Stimulated activated CD8-positive, alpha-beta memory T cell treated with anti-CD3 and anti-CD28 coated beads, Interleukin-7, amount 100 ng/mL, for 1 hour (primary cell): ENCODE measurements at places on chromosomes 1 and 21.

GRCh38 chr1:47186267-47187185 is 3.3 kb downstream of the PDZK1IP1 start:
- no peak for DNase-seq

- no peak for DNase-seq
Observed at GRCh38 chr1:217482356-217483102, 148.4 kb downstream of the GPATCH2 start.

DNA sequence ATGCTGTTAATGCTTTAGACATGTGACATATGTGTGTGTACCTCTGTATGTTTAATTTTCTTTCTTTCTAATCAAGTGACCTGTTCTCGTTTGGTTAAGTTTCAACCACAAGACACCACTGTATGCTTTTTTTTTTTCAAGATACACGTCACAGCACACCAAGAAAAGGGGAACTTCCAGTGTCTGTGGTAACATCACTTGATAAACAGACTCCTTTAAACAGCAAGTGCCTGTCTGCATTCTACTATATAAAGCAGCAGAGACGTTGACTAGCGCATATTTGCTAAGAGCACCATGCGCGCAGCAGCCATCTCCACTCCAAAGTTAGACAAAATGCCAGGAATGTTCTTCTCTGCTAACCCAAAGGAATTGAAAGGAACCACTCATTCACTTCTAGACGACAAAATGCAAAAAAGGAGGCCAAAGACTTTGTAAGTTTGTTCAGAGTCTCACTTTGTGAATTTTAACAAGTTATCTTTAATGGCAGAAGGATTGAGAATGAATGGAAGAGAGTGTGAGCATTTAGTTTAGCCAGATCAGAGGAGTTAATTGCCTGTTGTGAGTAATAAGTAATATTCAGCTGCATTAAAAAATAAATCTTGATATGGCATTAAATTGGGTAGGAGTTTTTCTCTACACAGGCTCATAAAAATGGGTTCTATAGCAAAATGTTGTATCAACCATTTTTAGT is at the start of gene RGS1:
TSS of gene RGS1 (plus strand) at position 275 of the 691 bp plus-strand sequence. CDS start at position 295, 20 bp downstream.
- peak; percentile 18 for DNase-seq

DNA sequence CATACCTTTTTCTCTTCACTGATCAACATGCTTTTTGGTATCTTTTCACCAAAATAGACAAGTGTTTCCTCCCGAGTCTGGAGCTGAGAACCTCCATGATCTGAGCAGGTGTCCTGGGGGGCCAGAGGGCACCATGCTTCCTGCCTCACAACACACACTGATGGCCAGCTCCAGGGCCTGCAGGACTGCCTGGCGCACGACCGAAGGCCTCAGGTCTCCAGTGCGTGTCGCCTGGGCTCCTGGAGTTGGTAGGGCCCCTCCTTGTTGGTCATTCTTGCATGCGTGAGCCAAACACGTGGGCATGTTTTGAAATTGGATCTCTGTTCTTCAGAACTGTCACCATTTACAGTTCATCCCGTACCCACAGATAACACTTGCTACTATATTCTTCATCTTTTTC is 64.4 kb downstream of the SLC37A1 start:
- DNase-seq, result no peak

DNA sequence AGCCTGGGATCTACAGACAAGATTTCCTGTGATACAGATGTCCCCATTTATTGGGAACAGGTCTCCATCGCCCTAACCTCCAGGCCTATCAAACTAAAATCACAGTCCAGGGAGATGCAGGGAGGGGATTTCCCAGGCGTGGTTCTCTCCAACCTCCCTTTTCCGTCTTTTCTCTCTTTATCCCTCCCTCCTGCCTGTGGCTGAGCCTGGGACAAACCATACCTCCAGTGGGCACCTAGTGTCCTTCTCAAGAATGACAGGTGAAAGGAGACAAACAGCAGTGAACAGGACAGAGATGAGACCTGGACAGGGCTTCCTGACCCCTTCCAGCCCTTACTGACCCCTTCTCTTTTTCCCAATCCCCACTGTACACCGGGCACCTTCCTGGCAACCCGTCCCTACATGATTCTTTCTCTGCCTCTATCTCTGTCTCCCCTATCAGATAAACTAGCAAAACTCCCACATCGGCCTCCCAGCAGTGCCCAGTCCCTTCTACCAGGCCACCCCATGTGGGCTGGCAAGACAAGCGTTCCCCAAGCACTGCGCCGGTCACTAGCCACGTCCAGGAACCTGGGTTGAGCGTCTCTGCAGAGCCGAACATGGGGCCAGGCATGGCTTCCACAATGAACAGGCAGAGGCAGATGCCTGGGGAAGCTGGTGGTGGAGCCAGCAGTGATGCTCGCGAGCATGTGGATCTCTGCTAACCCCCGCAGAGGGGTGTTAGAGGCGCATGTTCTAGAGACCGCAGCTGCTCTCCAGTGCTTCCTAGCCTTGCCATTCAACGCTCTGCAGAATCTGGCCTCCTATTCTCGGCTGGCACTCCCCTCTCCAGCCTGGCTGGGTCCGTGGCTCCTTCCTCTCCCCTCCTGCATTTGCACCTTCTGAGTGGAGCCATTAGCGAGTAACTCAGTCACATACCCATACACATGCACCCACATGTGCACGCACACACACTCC is 54.7 kb downstream of the ELK4 start:
- no peak for DNase-seq

DNA sequence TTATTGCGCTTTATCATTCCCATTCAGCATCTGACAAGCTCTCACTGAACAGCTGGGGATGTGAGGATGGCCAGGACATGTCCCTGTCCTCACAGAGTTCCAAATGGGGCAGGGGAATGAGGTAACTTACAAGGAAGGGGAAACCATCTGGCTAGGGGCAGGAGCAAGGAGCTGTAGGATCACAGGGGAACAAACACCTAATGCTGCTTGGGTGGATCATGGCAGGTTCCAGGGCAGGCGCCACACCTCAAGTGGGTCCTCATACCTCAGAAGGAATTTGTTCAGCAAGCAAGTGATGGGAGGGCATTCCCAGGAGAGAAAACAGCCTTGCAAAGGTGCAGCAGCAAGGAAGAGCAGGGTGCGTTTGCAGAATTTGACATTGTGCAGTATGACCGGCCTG is 35.1 kb upstream of the GRIK3 start:
- DNase-seq, result no peak

DNA sequence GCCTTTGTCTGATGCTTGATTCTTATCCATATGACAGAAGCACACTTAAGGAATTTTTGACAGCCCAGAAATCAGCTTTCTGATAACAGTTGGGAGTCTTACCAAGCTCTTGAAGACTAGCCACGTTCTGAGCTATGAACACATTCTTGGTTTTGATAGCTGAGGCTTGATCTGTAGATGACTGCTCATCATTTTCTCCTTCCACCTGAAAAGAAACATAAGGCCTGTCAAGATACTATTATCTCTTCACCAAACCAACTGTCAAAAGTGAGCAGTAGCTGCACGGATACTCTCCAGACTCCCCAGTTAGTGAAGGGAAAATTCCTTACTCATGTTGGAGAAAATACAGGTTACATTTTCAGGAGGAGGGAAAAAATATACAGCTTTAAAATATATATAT is 12.2 kb downstream of the UBR4 start:
- DNase-seq, result no peak

GRCh38 chr1:107702946-107703571 is 261.9 kb downstream of the VAV3 start:
- no peak for DNase-seq

- DNase-seq, result no peak
Observed at GRCh38 chr1:203629507-203630082, 3.0 kb downstream of the ATP2B4 start.

DNA sequence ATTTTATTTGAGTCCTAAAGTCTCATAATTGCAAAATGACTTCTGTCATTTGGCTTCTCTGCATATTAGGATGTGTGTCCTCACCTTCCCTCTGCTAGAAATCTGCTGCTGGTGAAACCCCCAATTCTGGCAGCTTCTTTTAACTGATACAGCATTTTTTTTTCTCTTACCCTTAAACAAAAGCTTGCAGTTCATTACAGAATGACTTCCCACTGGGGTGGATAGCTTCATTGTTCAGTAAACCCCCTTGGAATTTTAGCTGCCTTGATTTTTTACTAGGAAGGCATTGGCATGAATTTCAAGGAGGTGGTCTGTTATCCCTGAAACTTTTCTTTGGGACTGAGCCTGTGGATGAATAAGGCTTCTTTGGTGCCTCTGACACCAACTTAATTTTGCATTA is 16.8 kb downstream of the TSEN15 start:
- DNase-seq, result no peak

- no peak for DNase-seq
Observed at GRCh38 chr1:53582211-53583020, 123.2 kb downstream of the DMRTB1 start.

DNA sequence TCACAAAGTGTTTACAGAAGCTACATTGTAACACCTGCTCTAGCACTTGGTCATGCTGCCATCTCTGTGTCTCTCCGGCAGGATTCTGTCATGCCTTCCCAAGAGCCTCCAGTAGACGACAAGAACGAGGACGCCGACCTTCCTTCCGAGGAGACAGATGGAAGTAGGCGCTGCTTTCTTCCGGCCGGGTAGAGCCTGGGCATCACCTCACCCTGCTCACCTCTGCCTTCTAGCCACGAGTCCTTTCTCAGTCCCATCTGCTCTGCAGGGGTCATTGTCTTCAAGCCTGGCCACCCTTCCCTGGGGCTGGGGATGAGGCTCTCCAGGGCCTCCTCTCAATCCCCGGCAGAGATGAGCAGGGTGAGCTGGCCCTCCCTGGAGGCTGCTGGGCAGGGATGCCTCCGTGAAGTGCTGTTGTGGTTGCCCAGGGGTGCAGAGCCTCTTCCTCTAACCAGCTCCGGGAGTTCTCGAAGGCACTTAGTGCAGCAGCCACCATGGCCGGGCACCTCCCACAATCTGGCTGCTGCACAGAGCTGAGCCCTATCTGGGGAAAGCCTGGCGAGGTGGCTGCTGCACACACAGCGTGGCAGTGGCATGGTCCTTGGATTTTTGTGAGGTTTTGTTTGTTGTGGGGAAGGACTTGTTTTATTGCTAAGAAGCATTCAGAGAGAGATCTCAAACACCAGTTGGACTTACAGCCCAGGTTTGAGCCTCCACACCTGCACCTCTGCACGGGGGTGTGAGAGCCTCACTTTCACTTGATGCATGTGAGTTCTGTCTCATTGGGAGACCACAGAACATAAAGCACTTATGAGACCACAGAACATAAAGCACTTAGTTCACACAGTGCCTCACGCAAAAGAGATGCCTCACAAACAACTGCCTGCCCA is 48.4 kb downstream of the FAAP20 start:
- DNase-seq, result no peak

GRCh38 chr1:220878191-220879075 is 810 bp upstream of the HLX start:
- DNase-seq, result no peak

DNA sequence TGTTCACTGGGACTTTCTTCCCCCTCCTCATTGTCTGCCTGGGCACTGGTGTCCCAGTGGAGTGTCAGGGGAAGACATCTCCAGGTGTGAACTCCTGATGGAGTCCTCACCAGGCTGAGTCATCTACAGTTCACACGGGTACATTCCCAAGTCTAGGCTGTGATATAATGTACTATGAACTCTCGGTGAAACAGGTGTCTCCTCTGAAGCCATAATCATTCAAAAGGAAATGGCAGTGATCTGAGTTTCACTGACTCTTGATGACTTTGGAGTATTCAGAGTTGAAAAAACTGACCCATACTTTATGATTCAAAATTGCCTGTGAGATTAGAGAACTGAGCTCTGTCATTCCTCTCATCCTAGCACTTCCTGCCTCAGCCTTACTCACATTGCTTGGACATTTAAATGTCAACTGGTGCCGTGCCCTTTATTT is 9.1 kb downstream of the LAMC2 start:
- DNase-seq, result no peak

DNA sequence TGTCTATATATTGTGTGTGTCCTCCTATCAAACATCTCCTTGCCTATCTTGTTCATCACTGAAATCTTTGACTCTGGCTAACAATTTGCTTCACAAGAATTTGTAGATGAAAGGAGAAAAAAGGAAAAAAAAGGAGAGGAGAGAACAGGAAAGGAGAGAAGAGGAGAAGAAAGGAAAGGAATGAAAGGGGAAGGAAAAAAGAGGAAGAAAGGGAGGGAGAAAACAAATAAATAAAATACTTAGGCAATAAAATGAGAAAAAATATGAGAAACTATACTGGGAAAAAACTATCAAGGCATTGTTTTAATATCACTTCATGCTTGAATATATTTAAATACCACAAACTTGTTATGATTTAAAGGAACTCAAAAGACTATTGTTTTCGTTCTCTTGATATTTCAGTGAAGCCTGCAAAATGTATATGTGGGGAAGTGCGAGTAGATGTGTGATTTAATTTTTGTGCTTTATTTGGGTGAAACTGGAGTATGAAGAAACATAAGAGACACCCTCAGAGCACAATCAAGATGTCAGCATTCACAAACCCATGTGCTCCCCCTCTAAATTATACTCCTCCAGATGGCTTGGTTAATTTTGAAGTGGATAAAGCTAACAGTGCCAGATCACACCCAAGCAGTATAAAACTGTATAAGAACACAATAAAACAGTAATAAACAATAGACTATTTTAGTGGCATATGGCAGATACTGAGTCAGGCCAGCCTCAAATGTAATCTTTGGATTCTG is 205.7 kb upstream of the SAMSN1 start:
- no peak for DNase-seq

DNA sequence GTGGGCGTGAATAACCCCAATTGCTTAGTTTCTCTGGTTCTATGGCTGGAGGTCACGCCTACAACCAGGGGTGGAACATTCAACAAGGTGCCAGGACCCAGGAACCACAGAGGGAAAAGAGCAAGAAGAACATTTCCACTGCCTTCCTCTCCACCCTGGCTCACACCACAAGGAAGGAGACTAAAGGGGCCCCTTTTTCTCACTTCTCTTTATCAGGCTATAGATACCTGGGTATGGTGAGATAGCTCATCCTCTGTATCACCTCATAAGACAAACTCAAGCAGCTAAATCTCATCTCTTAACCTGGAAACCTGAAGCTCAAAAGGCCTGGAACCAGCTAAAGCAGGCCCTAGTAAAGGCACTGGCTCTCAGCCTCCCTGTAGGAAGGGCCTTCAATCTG is 438.8 kb upstream of the OLFM3 start:
- DNase-seq, result no peak

DNA sequence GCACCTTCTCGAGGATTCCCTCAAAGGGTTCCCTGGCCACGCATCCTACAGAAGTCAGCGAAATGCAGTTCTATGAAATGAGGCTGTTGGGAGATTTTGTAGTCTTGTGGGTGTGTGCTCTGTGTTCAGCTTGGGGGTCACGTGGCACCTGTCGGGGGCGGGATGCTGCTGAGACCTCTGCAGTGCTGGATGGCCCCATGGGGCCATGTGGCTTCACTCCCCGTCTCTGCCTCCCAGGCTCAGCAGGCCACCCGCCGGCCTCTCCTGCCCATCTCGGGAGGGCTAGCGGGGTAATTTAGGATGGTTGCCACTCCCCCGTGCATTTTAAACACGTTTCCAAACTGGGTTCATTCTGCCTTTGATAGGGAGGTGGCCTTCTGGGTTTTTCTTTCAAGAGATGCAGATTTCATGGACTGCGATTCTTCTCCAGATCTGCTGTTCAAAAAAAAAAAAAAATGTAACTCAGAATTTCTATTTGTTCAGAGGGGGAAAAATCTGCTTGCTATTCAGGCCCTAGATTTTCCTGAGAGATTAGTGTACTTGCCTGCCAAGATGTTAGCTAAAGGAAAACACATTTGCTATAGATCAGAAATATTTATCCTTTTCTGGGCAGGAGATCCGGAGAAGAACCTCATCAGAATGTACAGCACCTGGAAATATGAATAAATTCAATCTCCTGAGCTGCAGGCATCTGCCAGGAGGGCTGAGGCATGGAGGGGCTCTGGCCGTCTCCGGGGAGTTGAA is 277.2 kb upstream of the VAMP3 start:
- no peak for DNase-seq
